ENCODE measurements at places on chromosomes 11 and 22.

GRCh38 chr11:34182425-34182824 lies 77.0 kb downstream of the NAT10 start:
- no peak for DNase-seq

- no peak for DNase-seq
These were observed 38.7 kb downstream of the MYO18B start for GRCh38 chr22:25780673-25781072.

- peak; percentile 37 for DNase-seq
These were observed 11.9 kb upstream of the NRIP3 start for GRCh38 chr11:9015677-9016076.

DNA sequence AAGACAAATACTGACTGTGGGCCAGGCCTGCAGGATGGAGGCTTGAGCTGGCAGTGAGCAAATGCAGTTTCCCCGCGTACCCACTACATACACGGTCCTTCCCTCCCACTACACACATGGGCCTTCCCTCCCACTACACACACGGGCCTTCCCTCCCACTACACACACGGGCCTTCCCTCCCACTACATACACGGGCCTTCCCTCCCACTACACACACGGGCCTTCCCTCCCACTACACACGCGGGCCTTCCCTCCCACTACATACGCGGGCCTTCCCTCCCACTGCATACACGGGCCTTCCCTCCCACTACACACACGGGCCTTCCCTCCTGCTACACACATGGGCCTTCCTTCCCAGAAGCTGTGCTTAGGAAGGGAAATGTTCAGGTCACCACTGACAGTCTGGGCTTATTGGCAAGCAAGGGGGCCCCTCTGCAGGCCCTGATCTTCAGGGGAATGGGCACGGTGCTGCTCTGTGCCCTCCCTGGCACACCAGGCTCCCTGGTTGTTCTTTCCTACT lies 10.8 kb downstream of the DNAL4 start:
- no peak for DNase-seq

DNA sequence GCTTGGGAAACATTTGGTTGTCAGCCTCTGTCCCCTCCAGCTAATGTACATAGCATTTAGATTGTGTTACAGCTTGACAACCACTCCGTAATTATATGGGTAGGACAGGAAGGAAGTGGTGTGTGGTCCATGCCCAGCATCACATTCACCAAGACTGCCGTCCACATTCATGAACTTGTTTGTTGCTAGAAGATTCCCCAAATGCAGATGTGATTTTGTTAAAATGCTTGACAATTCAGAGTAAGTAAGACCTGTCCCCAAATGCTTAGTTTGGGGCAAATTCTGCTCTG lies 1482.7 kb downstream of the TBC1D22A start:
- DNase-seq, result no peak

DNA sequence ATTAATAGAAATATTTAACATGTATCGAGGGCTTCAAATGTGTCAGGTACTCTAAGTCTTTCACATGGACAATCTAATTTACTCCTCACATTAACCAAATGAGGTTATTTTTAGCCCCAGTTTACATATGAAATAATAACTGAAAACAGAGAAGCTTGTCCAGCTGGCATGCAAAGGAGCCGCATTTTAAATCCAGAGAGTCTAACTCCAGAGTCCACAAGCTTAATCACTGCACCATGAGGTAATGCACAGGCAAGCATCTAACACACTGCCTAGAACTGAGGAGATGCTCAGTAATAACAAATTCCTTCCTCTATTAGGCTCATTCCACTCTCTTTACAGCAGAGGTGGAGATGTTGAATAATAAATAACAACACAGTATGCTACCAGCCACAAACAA lies 165.7 kb upstream of the GUCY1A2 start:
- DNase-seq, result no peak

Measured in CD8-positive, alpha-beta T cell (primary cell).